ENCODE measurements at places on chromosomes 1 and 21. TPM values are rescaled to one million over a fixed set of nuclear protein-coding genes. Genes with fewer than 3 reads are reported as not detected.

The LCE2B gene
- total RNA-seq = not detected

The KCNN3 gene
- 3.6 TPM for total RNA-seq

The UBE4B gene
- total RNA-seq = 72.1 TPM

The CDK18 gene
- total RNA-seq = 181 TPM

Data from heart right ventricle (tissue), 16 donors.